HT-29 (cell line): ENCODE measurements at places on chromosomes 12 and 14. TPM values are rescaled to one million over a fixed set of nuclear protein-coding genes. Genes with fewer than 3 reads are reported as not detected.
A peak's percentile ranks its signal among the peaks of the same experiment; 100 is the strongest.

Gene ASCL1
- not detected in 2 replicates for total RNA-seq

DNA sequence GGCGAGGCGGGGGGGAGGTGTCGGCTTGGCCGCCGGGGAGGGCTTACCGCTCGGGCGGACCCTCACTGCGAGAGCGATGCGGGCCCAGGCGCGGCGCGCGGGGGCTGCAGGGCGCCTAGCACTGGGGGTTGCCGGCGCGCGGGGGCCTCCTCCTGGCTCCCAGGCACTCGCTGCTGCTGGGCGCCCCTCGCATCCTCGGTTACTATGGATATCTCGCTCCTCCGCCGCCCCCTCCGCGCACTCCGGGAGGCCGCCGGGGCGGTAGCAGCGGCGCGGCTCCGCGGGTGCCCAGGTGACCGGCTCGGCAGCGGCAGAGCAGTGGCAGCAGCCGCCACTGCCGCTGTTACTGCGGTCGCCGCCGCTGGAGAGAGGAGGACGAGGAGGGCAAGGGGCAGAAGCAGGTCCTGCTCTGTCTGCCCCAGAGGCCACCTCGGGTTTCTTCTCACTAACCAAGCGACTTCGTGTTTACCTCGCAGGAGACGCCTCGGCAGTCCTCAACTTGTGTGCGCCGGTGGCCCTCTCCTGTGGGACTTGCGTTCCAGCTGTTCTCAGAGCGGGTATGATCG lies 250.1 kb downstream of the APAF1 start:
- no peak for DNase-seq

GRCh38 chr14:25406818-25407217 lies 356.9 kb upstream of the STXBP6 start:
- peak; percentile 68 for DNase-seq

GRCh38 chr14:91351512-91351862 lies 66.1 kb downstream of the CCDC88C start:
- no peak for DNase-seq

DNA sequence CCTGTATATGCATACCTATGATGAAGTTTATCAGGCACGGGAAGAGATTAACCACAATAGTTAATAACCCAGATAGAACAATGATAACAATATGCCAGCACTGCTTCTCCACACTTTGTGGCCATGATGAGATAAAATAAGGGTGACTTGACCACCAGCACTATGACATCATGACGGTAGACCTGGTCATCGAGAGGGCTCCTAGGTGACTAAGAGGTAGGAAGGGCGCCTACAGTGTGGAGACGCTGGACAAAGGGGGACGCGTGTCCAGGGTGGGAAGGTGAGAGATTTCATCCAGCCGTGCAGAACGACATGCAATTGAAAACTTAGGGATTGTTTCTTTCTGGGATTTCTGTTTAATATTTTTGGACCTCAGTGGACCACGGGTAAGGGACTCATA lies 221.8 kb upstream of the RTL1 start:
- no peak for DNase-seq

DNA sequence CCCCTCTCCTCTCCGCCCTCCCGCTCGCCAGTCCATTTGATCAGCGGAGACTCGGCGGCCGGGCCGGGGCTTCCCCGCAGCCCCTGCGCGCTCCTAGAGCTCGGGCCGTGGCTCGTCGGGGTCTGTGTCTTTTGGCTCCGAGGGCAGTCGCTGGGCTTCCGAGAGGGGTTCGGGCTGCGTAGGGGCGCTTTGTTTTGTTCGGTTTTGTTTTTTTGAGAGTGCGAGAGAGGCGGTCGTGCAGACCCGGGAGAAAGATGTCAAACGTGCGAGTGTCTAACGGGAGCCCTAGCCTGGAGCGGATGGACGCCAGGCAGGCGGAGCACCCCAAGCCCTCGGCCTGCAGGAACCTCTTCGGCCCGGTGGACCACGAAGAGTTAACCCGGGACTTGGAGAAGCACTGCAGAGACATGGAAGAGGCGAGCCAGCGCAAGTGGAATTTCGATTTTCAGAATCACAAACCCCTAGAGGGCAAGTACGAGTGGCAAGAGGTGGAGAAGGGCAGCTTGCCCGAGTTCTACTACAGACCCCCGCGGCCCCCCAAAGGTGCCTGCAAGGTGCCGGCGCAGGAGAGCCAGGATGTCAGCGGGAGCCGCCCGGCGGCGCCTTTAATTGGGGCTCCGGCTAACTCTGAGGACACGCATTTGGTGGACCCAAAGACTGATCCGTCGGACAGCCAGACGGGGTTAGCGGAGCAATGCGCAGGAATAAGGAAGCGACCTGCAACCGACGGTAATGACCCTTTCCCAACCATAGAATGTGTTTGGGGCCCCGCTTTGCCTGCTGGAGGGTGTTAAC lies 615 bp downstream of the CDKN1B start:
- peak; percentile 56 for DNase-seq

Gene CLEC9A
- not detected in 2 replicates for total RNA-seq

Gene GPR65
- total RNA-seq = not detected in 2 replicates

Gene RHNO1
- total RNA-seq = 14.0 and 14.4 TPM in 2 replicates

GRCh38 chr12:50960130-50960529 lies 7.8 kb downstream of the HIGD1C start:
- no peak for DNase-seq

Gene BEGAIN
- total RNA-seq = 0.53 and 1.5 TPM in 2 replicates

GRCh38 chr12:110176745-110177144 lies 52.6 kb downstream of the IFT81 start:
- no peak for DNase-seq

Gene RDH12
- total RNA-seq = 0.08 and 0.66 TPM in 2 replicates

Gene KLHL33
- total RNA-seq = not detected in 2 replicates

GRCh38 chr12:92673756-92674155 lies 29.0 kb upstream of the PLEKHG7 start:
- DNase-seq = no peak

Gene KRT77
- total RNA-seq = not detected in 2 replicates

Gene PLEKHD1
- not detected in 2 replicates for total RNA-seq

GRCh38 chr12:7434670-7435069 lies 9.3 kb downstream of the CD163L1 start:
- DNase-seq = no peak

Gene OSGEP
- 44.2 and 44.5 TPM in 2 replicates for total RNA-seq

DNA sequence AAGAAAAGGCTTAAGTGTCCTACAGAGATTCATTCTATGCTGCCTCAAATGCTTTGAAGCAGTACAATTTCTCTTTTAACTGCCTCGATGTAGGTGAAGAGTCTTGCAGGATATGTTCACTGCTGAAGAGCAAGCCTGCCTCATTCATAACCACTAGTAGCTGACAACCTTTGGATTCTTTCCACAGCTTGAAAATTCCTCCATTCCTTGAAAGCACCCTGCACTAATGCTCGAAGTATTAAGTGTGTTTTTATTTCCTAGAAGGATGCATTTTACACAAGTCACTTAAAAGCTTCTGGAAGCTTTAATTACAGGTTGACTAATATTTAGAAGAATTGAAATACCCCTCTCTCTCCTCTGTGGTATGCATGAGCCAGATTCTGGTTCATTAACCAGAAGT lies 429.4 kb downstream of the DIO2 start:
- DNase-seq = no peak

GRCh38 chr12:19440019-19440858 lies 947 bp downstream of the AEBP2 start:
- peak; percentile 52 for DNase-seq
